ENCODE measurements at places on chromosomes 13 and 19. TPM values are rescaled to one million over a fixed set of nuclear protein-coding genes. Genes with fewer than 3 reads are reported as not detected.

DNA sequence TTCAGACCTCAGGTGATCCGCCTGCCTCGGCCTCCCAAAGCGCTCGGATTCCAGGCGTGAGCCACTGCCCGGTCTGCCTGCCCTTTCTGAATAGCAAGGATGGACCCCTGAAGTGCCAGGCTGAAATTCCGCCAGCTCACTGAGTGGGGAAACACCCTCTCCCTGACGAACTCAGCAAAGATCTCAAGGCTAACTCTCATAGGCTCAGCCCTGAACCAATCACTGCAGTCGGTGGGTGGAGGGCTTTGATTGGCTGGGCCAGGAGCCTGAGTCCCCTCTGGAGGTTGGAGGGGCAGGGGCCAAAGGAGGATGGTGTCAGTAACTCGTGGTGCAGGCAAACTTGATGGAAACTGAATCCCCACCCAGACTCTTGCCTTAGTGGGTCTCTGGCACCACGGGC is 11.2 kb upstream of the COMP start:
- DNase-seq = no peak

Gene PNMA8C
- total RNA-seq = 0.14 TPM

DNA sequence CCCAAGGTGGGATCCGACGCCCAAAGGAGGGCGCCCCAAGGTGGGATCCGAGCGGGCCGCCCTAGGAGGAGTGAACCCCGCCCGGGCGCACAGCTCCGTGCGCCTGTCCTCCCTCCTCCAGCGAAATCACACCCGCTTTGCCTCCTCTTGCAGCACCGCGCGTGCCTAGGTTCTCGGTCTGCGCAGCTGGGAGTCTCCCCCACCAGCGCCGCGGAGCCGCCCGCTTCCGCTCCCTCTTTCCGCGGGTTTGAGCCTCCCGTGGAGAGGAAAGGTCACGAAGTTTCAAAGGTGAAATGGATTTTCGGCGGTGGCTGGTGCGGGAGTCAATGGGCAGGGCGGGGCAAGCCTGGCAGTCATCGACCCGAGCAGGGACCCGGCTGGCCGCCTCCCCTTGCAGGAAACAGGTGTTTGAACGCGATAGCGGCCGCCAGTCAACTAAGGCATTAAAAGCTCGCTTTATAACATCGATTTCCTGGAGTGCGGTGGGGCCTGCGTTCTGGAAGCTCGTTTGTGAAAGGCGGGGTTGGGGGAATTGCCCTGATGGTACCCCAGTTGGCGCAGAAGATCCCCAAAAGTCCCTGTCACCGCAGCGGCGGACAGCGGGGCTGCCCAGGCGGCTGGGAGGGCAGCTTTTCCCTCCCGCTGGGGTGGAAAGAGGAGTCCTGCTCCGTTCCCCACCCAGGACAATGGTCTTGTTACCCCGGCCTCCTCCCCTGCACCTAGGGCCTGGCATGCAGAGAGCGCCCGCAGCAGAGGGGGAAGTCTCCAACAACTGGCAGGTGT is 9.0 kb upstream of the SOX1 start:
- DNase-seq = no peak

- no peak for DNase-seq
These were observed at the start of gene TEAD2 for GRCh38 chr19:49362048-49362928. Gene TEAD2, minus strand, starts transcription at chr19:49362416. Its CDS starts 2,341 bp downstream, at chr19:49360075.

DNA sequence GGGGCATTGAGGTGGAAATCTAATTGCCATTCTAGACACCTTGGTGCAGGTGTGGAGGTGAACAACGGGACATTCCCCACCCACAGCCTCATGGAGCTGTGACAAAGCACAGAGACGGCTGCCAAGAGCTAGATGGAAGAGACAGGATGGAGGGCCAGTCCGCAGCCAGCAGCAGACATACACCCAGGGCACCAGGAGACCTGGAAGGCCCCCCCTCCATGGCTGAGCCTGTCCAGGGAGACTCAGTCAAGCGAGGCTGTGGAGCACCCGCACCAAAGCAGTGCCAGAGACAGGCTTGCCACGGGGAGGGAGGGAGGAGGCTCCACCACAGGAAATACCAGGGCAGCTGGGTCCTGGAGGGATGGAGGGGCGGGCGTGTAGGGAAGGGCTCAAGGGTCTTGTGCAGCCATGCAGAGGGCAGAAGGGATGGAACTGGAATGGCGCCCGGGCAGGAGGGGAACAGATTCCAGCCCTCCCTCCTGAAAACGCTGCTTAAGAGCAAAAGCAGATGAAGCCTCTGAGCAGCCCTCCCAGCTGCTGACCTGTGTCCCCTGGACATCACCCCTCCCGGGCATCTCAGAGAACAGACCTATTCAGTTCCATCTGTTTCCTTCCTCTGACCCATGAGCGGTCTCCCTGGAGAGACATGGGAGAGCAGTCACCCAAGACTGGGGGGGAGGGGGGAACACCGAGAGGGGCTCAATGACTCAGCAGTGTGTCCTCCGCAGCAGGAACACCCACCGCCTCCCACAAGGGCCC is 14.4 kb downstream of the EPS15L1 start:
- DNase-seq = no peak

DNA sequence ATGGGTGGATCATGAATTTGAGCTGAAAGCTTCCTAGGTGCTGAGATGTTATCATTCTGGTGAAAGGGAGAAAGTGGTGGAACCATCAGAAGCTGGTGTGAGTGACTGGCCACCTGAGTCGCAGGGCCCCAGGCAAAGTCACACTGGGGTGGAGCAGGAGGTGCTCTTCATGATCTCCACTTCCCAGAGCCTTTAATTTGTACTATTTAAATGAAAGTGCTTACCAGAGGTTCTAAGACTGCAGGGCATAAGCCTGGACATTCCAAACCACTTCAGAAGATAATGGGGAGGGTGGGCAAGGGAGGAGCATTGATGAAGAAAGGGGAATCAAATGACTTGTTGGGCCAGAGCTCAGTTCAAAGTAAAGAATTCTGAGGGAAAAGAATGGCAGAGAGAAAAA is 156.1 kb downstream of the RGCC start:
- DNase-seq = no peak

DNA sequence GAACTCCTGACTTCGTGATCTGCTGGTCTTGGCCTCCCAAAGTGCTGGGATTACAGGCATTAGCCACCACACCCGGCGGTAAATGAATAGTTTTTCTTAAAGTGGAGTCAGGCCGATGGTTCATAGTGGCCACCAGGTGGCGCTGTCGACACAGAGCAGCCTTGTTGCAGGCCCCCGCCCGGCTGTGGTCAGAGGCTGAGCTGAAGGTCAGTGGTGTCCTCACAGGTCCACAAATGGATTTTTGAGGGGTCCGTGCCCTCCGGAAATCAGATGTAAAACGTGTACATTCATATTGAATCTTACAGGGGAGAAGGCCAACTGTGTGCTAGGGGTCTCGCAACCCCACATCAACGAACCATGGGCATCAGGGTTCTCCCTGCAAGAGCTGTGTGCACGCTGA is 13.4 kb upstream of the WDR18 start:
- DNase-seq = no peak

DNA sequence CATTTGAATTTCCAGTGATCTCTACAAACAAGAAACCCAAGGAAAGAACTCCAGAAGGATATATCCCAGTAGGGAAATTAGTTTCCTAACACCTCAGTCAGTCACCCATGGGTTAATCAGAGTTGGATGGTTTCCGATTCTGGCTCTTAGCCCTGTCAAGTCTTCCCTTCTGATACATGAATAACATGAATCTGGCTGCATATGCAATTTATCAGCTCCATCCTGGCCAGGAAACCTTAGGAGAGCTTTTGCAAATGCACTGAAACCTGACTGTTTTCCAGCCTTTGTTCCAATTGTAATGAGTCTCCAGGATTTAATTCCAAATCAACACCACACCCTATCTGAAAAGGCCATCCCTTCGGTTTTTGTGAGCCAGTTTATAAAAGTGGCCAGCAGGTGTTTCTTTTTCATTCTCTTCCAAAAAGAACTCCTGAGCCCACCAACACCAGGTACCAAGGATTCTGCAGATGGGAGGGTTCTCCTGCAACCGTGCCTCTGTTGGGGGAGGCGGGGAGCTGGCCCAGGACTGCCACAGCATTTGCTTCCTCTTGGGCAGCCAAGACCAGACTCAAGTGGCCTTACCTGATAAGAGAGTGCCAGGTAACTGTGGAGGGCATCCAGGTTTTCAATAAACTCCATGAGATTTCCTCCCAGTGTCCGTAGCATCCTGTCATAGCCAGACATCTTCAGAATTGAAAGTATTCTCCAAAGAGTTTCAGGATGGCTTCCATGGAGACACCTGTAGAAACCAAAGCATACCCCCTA is 77.5 kb downstream of the C13orf42 start:
- no peak for DNase-seq

Gene IRF2BP1
- 26.8 TPM for total RNA-seq

Gene CGB1
- not detected for total RNA-seq

DNA sequence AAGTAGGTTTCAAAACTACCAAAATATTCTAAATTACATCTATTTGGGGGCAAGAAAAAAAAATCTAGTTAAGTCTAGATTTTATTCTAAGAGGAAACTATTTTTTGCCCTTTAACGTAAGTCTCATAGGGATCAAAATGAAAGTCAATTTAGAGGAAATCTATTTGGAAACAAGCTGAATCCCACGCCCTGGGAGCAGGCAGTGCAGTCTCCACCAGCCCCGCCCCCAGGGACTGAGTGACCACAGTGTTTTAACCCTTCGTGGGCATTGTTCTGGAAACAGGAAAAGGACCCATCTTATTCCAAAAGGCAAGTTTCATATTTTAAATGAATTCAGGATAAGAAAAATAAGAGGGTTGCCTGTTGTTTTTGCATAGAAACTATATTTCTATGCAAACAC is 209.7 kb downstream of the SPRY2 start:
- no peak for DNase-seq

DNA sequence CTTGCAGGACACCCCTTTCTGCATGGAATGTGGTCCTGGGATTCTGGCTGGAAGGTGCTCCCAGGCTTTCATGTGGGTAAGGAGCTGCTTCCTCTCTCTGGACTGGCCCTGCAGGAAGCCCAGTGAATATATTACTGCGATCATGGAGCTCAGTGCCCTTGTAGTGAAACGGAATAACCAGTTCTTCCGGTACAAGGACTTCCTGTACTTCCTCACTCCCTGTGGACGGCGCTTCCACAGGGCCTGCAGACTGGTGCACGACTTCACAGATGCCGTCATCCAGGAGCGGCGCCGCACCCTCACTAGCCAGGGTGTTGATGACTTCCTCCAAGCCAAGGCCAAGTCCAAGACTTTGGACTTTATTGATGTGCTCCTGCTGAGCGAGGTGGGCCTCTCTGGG is 8.0 kb downstream of the CYP4F8 start:
- DNase-seq = no peak

DNA sequence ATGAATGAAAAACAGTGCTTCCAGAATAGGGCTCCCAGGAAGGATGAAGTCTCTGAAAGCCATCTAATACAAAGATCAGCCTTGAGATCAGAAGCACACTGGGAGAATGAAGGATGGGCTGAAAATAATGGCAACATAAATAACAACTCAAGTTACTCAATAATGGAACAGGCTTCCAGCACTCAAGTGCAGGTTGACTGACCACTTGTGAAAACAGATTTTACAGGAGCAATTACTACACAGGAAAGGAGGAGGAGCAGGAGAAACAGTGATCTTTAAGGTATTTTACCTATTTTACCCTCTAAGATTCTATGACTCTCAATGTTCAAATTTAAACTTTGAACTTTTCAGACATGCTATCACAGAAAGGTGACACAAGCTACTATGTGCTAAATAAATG is 106.0 kb downstream of the USP12 start:
- peak; percentile 32 for DNase-seq

DNA sequence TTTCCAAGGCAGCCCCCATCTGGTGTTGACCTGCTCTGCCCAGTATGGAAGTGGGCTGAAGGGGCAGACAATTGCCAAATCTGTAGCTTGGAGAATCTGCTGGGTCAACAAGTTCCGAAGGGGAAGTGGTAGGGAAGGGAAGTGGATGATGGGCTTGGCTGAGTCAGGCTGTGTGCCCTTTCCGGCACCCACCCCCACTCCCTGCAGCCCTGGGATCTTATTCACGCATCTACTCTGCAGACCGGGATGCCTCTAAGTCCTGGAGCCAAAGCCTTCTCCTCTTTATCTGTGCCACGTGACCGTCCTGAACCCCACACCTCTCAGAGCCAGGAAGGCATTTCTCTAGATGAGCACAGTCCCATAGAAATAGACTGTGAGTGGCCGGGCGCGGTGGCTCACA is 7.5 kb upstream of the C5AR2 start:
- DNase-seq = no peak

GRCh38 chr13:23766939-23767338 is 122.3 kb downstream of the MIPEP start:
- no peak for DNase-seq

GRCh38 chr13:60690604-60691003 is 293.6 kb downstream of the TDRD3 start:
- no peak for DNase-seq

DNA sequence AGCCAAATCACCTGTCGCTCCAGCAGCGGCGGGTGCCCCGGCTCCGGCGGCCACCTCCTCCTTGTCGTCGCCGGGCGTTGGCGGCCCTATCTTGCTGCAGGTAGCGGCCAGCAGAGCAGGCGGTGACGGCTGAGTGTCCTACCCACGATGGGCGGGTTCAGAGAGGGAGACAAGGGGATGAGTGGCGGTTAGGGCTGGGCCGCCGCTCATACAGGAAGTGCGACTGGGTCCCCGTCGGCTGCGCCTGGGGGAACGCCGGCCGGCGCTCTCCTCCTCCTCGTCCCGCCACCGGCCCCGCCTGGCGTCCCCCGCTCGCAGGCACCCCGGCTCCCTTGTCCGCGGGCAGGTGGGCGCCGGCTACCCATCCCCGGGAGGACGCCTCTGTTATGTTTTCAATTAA is 1692.0 kb downstream of the SLITRK5 start:
- no peak for DNase-seq

DNA sequence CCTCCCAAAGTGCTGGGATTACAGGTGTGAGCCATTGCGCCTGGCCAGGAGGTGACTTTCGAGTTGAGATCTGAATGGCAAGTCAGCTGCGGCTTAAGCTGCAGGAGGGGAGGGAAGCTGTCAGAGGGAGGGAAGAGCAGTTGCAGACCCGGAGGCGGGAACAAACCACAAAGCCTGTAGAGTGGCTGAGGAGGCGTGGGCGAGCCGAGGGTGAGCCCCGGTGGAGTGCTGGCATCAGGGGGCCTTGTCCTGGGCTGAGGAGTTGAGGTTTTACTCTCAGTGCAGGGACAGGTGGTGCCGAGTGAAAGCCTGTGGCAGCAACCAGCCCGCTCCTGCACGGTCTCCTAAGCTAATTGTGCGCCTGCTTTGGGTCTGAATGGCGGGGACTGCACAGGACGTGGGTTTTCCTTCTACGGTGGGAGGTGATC is 24.2 kb downstream of the PPP1R37 start:
- no peak for DNase-seq

Measured in epithelial cell of proximal tubule (primary cell).